ENCODE measurements at places on chromosomes 12 and 14.
A peak's percentile ranks its signal among the peaks of the same experiment; 100 is the strongest.

DNA sequence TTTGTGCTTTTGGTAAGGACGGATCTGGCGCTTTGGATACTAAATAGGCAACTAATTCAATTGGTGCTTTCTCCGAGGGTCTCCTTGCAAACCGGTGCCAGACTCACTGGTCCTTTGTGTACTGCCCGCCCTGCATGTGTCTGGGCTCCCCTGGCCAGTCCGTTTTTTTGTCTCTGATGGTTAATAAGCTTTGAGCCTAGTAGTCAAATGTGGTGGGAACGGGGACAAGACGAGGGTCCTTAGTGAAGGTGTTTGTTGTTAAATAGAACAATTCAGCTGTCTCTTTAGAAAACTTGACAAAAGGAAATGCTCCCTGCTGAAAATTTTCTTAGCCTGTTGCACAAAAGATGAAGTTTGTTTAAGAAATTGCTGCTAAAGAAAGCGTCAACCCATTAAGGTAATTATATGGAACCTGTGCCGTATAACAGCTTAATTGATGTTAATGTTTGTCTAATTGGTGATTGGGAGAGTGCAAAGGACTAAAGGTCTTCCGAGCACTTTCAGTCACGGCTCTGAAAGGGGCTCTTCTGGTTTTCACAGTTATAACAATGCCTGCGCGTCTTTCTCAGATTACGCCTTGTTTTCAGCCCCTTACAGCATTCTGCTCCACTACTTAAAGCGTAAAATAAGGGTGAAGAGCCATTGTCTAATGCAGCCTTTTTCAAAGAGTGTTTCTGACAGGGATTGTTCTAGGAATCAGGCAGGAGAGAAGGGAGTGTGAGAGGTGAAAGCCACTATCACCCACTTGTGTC lies 537.4 kb downstream of the PRKD1 start:
- DNase-seq = no peak

DNA sequence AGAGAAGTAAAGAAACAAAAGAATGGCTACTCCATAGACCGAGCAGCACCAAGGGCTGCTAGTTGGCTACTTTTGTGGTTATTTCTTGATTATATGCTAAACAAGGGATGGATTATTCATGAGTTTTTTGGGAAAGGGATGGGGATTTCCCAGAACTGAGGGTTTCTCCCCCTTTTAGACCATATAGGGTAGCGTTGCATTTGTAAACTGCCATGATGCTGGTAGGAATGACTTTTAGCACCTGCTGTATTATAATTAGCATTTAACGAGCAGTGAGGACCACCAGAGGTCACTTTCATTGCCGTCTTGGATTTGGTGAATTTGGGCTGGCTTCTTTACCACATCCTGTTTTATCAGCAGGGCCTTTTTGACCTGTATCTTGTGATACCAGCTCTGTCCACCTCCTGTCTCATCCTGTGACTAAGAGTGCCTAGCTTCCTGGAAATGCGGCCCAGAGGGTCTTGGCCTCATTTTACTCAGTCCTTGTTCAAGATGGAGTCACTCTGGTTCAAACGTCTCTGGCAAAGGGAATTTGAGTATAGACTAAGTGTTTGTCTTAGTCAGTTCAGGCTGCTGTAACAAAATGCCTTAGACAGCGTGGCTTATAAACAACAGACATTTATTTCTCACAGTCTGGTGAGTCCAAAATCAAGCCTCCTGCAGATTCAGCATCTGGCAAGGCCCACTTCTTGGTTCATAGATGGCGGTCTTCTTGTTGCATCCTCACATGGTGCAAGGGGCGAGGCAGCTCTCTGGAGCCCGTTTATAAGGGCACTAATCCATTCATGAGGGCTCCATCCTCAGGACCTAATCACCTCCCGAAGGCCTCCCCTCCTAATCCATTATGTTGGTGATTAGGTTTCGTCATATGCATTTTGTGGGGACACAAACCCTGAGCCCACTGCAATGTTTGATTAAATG lies 348.3 kb upstream of the SFSWAP start:
- no peak for DNase-seq

GRCh38 chr12:98644712-98645571 lies at the start of the genes APAF1 and IKBIP:
APAF1 (plus strand) TSS chr12:98645290; CDS start chr12:98648360, 3,070 bp downstream.
IKBIP (minus strand) TSS chr12:98644788; CDS start chr12:98644701, 87 bp downstream.
- peak; percentile 75 for DNase-seq

DNA sequence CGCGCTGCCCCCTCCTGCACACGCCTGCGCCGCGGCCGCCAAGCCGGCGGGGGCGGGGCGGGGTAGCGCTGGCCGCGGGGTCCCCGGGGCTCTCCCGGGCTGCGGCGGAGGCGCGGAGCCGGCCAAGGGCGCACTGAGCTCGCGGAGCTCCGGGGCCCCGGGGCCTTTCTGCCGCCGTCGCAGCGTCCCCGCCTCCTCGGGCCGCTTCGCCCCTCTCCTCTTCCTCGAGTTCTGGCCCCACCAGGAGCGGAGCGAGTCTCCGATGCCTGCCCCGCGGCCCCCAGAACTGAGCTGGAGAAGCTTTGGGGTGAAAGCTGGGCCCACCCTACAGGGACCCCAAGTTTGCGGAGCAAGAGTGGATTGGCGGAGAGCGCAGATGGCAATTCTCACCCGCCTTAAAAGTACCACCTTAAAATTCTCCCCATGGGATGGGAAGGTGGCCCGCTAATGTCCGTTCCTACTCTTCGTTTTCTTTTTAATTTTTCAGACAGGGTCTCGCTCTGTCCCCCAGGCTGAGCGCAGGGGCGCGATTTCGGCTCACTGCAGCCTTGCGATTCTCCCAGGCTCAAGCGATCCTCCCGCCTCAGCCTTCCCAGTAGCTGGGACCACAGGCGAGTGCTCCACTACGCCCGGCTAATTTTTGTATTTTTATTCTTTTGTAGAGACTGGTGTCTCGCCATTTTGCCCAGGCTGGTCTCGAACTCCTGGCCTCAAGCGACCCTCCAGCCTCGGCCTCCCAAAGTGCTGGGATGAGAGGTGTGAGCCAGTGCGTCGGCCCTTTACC lies 129.6 kb downstream of the NDUFA12 start:
- no peak for DNase-seq

DNA sequence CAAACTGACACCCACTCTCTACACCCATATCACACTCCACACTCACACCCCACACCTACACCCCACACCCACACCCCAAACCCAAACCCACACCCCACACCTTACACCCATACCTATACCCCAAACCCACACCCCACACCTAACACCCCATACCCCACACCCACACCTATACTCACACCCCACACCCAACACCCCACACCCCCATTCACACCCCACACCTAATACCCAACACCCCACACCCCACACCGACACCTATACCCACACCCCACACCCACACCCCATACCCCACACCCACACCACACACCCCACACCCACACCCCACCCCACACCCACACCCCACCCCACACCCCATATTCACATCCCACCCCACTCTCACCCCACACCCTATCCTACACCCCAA lies 38.5 kb downstream of the TMEM120B start:
- DNase-seq = no peak

DNA sequence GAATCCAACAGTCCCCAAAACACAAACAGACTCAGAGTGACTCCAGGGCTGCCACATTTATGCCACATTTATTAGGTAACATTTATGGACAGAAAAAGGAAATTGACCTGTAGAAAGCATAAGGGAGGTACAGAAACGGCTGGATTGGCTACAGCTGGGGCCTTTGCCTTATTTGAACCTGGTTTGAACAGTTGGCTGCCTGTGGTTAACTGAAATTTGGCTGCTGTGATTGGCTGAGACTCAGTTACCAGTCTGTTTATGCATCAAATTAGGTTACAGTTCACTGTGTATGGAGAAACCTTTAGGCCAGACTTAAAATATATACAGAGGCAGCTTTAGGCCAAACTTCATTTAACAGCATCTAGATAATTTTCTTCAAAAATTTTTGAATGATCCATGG lies 27.8 kb upstream of the PCNX1 start:
- DNase-seq = no peak

GRCh38 chr14:64937171-64937820 lies 5.2 kb downstream of the GPX2 start:
- DNase-seq = no peak

DNA sequence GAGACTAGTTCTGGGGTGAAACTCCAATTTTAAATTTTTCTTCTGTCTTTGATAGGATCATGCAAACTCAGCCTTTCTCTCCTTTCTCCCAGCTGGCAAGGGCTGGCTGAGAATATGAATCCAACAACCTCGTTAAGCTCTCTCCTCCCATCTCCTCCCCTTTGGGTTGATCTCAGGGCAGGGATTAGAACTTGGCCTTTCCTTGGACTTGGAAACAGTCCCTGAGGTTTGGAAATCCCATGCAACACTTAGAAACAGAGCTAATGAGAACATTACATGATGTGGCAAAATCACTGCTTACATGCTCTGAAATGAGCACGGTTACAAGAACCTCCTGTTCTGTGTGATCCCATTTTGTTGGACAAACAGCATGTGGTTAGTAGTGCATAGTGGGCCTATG lies 31.6 kb downstream of the ACACB start:
- no peak for DNase-seq

Data from H54 (cell line).